ENCODE measurements at places on chromosomes 5 and 9.

DNA sequence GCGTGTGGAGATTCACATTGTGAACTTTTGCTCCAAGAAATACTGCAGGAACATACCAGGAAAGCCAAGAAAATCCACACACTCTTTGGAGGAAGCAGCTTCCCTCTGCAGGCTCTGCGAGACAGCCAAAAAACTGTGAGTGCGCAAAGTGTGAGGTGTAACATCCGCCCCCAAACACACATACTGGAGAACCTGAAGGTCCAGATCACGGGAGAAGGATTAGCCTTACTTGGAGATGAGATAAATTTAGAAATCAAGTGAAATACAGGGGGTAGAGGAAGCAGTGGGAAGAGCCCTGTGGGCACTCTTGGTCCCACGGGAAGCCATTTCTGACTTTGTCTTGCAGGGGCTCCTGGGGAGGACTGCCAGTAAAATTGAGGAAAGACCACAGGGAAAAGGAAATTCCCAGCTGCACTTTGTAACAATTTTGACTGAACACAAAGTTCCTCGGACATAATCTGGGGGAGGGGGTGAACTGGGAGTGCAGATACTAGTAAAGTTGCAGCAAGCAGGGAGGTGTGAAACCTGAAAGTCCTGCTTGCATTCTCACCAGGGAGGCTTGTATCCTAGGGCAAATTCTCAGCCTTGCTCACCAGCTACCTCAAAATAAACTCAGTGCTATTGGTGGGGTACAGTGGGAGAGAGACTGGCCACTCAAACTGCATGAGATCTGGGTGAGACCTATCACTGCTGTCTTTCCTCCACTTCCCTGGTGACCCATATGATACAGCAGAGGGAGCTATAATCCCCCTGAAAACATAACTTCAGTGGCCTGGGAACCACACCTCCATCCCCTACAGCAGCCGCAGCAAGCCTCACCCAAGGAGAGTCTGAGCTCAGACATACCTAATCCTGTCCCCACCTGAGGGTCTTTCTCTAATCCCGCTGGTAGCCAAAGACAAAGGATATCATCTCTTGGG lies 109.1 kb downstream of the ALDH1A1 start:
- DNase-seq = no peak

- DNase-seq = no peak
Measured at GRCh38 chr5:43104057-43104456, 16.7 kb upstream of the ZNF131 start.

DNA sequence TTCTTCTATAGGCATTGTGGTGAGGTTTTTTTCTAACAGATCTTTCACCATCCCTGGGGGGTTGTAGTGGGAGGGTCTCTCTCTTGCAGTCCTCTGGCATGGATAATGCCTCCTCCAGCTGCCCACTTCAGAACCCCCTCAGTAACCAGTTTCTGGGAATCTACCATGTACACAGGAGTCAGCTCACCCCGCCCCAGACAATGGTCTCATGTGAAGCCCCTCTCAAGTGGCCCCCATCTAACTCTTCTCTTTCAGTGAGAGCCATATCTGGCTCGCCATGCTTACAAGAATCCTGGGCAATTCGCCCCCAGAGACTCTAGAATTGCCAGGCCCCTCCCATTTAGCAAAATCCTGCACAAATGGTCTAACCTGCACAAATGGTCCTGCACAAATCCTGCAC lies 144.4 kb upstream of the FSTL4 start:
- no peak for DNase-seq

GRCh38 chr5:89499787-89500186 lies 616.8 kb upstream of the MEF2C start:
- no peak for DNase-seq

- no peak for DNase-seq
Measured at GRCh38 chr5:113122053-113122452, 145.5 kb downstream of the DCP2 start.

- DNase-seq = no peak
Measured at GRCh38 chr9:125841444-125841843, 94.3 kb downstream of the PBX3 start.

DNA sequence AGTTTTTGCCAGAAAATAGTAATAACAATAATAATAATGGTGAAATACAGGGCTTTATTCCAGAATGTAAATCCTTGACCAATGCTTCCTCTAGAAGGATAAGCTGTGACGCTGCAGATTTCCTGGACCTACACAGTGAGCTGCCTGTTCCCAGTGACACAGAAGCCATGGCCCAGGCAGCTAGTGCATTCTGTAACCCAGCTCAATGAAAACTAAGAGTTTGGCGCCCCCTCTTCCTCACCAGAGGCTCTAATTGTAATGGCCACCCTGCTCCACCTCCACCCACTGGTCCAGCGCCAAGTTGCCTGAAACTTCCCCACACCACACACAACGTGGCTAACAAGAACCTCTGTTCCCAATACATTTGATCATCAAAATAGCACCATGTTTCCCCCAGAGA lies 248.1 kb downstream of the CETN3 start:
- DNase-seq = no peak

DNA sequence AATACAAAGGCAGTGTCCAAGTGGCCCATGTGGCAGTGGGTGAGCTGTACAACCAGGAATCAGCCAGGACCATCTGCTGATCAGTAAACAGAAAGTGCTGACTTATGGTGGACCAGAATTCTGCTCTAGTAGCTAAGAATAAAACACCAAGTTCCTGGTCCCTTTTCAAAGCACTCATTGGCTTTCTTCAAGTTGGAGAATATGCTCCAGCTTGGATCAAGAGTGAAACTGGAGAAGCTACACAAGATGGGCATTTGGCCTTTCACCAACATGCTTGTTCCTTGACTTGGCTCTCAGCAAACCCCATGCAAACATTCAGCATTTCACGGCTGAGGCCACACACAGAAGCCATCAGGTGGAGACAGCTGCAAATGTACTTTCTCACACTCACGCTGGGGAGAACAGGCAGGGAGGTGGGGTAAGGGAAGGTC lies 32.1 kb downstream of the MARCHF3 start:
- no peak for DNase-seq

- no peak for DNase-seq
Measured at GRCh38 chr9:79980432-79980831, 408.7 kb downstream of the TLE4 start.

GRCh38 chr9:129095908-129096307 lies 14.7 kb downstream of the CRAT start:
- no peak for DNase-seq

DNA sequence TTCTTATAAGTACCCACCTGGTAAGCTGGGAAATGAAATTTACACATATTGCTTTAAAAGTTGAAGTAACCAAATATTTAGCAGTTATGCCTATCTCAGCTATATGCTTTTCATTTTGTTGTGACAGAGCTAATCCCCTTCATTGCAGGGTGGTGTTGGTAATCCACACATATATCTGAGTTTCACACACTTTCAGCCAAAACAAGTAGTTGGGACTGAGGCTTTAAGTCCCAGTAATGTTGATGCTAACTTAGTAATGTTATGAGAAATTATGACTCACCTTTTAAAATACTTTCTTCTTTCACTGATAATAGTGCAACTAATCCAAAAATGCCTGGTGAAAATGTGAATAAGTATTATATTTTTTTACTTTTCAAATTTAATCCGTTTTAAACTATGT lies 19.2 kb upstream of the RICTOR start:
- DNase-seq = no peak

- DNase-seq = no peak
Measured at GRCh38 chr9:109974143-109974917, 194.3 kb downstream of the PALM2AKAP2 start.

DNA sequence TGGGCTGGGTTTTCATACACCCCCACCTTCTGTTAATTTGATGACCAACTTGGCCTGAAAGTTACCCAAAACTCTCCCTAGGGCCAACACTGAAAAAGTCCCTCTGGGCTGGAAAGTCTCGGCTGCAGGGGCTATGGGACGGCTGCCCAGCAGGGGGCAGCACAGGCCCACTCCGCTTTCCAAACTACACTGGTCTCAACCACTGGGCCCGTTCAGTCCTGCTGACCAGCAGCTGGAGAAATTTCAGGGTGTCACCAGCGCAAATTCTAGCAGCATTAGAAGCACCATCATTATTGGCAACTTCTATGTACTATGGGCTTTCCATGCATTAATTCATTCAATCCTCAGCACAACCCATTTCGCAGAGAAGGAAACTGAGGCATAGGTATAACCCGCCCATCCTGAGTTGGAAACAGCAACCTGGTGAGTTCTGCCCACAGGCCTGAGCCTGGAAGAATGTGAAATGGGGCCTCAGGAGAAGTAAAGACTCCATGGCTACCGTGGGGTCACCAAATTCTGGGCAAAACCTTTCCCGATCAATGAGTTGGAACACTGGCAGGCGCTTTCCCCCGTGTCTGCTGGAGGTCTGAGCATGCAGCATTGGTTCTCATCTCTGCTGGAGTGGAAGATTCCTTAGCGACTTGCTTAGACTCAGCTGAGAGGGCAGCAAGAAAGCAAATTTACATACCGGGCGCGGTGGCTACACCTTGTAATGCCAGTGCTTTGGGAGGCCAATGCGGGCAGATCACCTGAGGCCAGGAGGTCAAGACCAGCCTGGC lies 9.7 kb downstream of the ORM2 start:
- DNase-seq = peak; percentile 30

- no peak for DNase-seq
Measured at GRCh38 chr5:112957036-112957808, 19.4 kb upstream of the DCP2 start.

GRCh38 chr5:170843870-170844269 lies 17.9 kb upstream of the RANBP17 start:
- DNase-seq = no peak

- DNase-seq = no peak
Measured at GRCh38 chr5:6551287-6551954, 81.4 kb downstream of the NSUN2 start.

GRCh38 chr5:17189381-17190036 lies 27.9 kb upstream of the BASP1 start:
- peak; percentile 8 for DNase-seq

DNA sequence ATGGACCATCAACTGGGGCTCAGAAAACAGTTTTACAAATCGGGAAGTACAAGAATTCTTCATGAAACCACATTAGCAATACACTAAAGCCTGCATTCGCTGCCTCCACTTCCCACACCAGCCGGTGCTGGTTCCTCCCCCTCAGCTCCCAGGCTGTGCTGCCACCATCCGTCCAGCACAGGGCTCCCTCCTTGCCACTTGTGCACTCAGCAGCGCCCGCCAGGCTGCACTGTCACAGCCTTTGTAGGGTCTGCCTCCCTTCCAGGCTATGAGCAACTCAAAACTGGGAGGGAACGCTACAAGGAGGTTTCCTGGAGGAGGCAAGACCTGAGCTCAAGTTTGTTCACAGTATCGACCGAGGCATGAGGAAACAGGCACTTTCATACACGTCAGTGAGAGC lies 7.7 kb downstream of the MAPK9 start:
- no peak for DNase-seq

- DNase-seq = no peak
Measured at GRCh38 chr5:85441156-85441555, 1056.5 kb upstream of the EDIL3 start.

GRCh38 chr9:102534031-102534430 lies 461.1 kb upstream of the CYLC2 start:
- DNase-seq = no peak

DNA sequence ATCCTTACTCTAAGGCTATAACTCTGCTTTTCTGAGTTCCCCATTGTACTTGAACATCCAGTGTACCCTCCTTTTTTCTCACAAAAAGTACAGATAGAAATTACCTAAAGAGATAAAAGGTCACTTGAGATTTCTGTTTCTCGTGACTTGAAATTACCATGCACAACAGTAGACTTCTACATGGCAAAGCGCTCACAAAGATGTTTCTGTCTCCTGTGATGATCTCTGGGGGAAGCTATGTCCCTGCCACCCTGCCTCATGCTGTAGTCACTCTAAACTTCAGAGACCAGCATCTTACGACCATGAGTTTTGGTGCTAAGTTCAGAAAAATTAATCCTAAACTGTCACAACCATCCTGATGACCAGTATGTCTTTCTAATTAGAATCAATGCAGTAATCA lies 36.2 kb downstream of the NFIB start:
- DNase-seq = no peak

DNA sequence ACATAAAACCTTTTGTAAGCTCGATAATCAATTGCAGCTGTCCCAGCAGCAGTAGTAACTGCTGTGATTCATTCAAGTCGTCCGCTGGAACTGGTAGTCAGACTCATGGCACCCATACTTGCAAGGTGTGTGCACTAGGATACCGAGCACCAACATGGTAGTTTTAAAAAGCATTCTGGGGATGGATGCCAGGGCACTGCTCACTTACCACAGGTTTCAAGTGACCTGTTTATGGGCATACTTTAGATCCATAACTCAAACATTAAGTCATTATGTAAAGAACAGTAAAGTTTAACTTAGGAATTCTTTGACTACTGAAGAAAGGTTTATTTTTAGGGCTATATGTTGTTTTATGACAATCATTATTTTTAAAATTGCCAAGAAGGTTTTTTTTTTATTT lies 2277.6 kb downstream of the MAT2B start:
- no peak for DNase-seq

DNA sequence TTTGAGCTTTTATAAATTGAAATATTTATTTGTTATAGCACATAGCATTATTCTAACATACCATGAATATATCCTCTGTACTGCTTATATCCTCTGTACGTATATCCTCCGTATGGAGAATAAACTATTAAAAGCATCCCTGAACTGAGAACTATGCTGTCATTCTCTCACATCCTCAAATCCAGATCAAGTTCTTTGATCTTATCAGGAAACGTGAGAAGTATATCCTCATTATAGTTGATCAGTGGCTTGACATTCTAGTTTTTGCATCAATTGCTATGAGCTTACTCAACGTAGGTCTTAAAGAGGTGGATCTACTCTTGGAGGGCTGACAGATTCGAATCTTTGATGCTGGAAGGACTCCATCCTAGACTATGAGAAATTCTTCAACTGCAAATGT lies 37.4 kb downstream of the IL7R start:
- no peak for DNase-seq

- DNase-seq = peak; percentile 19
Measured at GRCh38 chr9:124040935-124041816, 29.6 kb downstream of the LHX2 start.

GRCh38 chr9:137446851-137447471 lies 5.8 kb upstream of the ENTPD8 start:
- DNase-seq = no peak

DNA sequence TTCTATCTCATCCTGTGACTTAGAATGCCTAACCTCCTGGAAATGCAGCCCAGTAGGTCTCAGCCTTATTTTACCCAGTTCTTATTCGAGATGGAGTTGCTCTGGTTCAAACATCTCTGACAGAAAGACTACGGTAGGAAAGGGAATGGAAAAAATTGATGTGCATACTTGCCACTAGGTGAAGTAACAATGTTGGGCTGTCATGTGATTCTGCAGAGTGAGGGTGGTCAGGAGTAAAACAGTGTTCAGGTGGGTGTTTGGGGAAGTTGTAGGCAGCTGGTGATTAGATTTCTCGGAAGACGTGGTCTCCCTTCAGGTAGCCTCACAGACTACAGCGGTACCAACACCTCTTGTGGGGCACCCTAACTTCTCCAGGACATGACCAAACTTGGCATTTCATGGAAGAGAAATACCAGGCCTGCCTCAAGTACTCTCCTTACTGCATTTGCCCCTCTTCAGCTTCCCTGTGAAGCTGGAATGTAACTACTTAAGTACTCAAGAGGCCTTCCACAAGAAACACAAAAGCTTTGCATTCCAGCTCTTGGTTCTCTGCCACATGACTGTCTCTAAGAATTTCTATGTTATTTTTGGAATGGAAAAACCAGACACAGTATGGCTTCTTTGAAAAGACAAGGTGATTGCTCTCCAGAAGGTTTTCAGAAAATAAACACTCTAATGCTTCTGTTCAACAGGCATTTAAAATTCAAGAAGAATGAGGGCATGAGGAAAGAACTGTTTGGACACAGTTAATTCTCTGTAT lies 17.4 kb upstream of the ENTREP1 start:
- DNase-seq = no peak

Measured in activated T-helper 1 cell treated with anti-CD3 and anti-CD28 coated beads, Interleukin-2, amount 50 U/mL, for 16 hours (primary cell).